ENCODE measurements at places on chromosomes 7 and 10.

DNA sequence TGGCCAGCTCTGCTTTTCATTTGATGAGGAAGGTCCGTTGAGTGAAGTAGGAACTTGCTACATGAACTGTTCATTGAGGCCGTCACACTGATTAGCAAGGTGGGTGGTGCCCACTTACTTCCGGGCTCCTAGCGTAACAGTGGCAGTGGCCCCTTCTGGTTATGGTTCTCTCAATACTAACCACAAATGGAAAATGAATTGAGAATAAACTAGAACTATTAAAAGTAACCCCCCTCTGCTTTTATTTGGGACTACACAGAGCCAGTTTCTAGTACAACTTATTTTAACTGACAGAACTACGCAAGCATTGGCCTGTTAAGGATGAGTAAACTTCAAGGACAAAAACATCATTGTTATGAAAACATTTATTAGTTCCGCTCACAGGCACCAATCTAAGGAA, 519.1 kb downstream of the INHBA start:
- no peak for DNase-seq

DNA sequence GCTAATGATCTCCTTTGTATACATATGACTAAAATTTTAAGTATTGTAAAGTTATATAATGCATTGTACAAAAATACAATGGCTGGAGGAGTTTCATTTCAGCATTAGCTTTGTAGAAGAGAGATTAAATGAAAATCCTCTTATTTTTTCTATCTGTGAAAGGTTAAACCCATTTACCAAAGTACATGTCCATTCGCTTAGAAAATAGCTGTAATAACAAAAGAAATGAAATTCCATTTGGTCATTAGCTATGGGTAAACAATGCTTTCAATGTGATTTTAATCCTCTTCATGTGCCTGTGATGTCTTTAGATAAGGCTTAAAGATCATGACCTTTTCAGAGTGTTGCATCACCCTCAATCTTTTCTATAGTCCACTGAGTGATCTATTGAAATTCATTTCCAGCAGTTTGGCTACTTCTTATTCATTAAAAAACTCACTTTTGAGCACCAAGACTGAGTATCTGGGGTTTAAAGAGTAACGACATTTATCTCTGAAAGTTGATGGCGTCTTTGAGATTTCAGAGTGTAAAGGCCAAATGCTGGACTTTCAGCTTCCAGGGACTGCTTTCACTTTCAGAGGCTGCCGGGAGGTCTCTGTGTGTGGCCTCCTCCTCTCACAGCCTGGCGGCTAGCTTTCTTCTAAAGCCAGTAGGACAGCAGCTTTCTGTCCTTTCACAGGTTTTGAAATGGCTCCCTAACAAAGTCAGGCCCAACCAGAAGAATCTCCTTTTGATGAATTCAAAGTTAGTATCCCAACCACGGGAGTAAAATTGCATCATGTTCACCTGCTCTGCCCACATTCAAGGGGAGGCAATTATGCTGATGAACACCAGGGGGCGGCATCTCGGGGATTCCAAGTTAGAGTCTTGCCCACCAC, 701.4 kb upstream of the COBL start:
- DNase-seq: no peak

DNA sequence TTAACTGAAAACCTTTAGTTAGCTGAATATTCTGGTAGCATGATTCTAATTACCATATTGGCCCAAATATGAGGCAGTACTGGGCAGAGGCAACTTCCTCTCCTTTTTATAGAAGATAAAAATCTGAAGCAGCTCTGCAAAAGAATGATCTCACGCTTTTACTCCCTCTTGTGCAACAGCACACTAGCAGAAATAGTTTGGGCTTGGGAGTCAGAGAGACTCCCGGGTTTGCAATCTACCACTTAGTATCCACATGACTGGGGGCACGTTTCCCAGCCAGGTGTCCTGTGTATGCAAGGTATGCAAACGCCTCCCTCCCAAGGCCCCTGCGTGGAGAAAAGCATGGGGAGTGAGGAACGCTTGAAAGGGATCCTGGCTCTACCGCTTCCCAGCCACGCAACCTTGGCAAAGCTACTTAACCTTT, 47.2 kb upstream of the RHEB start:
- no peak for DNase-seq

DNA sequence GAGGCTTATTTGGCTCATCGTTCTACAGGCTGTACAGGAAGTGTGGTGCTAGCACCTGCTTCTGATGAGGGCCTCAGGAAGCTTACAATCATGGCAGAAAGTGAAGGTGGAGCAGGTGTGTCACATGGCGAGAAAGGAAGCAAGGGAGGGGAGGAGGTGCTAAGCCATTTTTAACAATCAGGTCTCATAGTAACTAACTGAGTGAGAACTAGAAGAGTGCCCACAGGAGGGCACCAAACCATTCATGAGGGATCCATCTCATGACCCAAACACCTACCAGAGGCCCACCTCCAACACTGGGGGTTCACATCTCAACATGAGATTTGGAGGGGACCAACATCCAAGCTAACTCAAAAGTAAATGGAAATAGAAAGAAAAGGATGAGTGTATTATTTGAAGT, 78.1 kb downstream of the CXCL12 start:
- no peak for DNase-seq

- no peak for DNase-seq
Observed at GRCh38 chr7:116030651-116031276, at the start of gene TFEC. TSS of gene TFEC (minus strand) at chr7:116030763. CDS start at chr7:115984441, 46,322 bp downstream.

DNA sequence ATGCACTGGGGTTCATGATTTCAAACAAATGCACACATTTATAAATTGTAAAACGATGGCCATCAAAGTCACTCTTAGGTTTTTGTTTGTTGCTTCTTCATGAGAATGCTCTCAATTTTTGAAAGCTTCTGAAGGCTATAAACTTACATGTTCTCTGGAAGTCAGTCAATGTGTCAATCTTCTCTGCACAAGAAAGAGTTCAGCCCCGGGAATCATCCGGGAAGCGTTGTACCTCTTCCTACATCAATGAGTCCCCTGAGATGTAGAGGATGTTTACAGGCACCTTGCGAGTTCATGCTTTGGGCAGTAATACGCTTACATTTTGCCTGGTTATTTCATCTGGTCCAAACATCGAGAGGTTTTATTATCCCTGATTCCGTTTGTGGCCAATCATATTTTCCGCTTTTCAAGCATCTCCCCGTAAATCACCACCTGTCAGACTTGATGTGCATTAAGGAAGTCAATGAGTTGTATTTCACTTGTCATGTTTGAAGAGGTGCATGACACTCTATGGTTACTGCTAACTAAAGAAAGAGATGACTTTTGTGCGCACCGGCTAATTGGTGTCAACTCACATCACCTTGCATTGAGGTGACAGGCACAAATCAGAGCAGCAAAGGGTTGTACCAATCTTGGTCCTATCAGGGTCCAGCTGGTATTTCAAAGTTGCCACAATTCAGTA, 750.7 kb downstream of the SORCS3 start:
- DNase-seq: no peak

DNA sequence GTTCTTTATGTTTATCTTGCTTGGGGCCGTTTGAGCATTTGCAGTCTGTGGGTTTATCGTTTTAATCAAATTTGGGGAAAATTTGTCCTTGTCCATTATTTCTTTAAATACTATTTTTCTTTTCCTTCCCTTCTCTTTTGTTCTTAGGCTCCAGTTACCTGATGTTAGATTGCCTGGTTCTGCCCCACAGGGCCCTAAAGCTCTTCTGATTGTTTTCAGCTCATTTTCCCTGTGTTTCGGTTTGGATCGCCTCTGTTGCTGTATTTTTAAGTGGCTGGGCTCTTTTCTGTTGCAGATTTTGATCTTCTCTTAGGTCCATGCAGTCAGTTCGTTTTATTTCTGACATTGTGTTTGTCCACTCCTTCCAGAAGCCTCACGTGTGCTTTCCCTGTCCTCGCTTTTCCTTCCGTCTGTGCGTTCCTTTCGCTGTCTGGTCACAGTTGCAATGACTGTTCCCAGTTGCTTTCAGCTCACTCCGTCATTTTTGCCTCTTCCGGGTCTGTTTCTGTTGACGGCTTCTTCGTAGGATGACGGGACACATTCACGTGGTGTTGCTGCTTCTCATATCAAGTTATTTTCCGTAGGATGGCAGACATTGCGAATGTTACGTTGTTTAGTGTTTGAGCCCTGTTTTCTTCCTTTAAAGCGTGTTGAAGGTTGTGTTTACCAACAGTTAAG, 111.4 kb downstream of the INPP5A start:
- DNase-seq: no peak

GRCh38 chr7:106824458-106824857, 40.6 kb upstream of the PIK3CG start:
- no peak for DNase-seq

GRCh38 chr7:50962962-50963374, 180.3 kb upstream of the GRB10 start:
- DNase-seq: no peak

All from T-helper 1 cell (primary cell).